Activated CD4-positive, alpha-beta memory T cell treated with anti-CD3 and anti-CD28 coated beads, Interleukin-2, amount 10 ng/mL, durations not matched to agents 7 days and 5 days (primary cell): ENCODE measurements at places on chromosomes 7 and 10. TPM values are rescaled to one million over a fixed set of nuclear protein-coding genes. Genes with fewer than 3 reads are reported as not detected.

DEPP1 gene
- total RNA-seq, result 1.2 TPM

OR2A42 gene
- not detected for total RNA-seq

DNA sequence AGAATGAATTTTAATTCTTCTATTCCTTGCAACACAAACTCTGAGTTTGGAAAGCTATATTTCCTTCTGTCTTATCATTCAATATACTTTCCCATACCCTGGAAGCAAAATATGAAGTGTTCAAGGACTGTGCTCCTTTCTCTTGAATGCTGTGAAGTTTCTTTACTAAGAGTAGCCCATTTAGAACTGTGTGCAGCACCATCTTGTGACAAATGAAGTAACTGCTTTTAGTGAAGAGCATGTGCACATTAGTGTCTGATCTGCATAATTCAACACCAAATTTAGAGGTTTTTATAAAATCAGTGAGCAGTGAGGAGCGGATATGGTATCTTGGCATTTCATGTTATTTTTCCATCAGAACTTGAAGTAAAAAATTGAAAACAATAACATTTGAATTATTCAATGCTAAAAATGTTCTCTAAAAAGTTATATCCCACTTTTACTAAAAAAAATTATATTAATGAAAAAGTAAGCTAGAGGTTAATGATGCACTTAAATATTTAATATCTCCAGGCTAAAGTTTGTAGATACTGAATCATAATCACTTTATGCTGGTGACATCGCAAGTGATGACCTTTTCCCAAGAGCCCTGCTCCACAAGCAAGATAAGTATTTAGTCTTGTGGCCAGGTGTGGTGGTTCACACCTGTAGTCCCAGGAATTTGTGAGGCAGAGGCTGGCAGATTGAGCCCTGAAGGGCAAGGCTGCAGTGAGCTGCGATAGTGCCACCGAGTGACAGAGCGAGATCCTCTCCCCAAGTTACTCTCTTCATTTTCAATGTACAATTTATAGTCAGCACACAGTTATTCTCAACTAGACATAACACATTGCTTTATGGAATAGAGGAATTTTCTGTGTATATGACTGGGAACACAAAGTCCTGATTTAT is 108.8 kb upstream of the PCLO start:
- H3K4me3 ChIP-seq, result no peak overlapping the region
- no peaks in the 10 kb centered on the region for H3K27me3 ChIP-seq
- no peaks in the 10 kb centered on the region for H3K36me3 ChIP-seq
- H3K27ac ChIP-seq, result no peak overlapping the region
- no peaks in the 10 kb centered on the region for H3K4me1 ChIP-seq

GRCh38 chr7:157970744-157971143 is 616.9 kb downstream of the PTPRN2 start:
- no peak overlapping the region for H3K27ac ChIP-seq
- no peak for DNase-seq
- H3K4me3 ChIP-seq, result no peak overlapping the region
- no peaks in the 10 kb centered on the region for H3K36me3 ChIP-seq
- no peaks in the 10 kb centered on the region for H3K27me3 ChIP-seq
